ENCODE measurements at places on chromosomes 2 and 18.

DNA sequence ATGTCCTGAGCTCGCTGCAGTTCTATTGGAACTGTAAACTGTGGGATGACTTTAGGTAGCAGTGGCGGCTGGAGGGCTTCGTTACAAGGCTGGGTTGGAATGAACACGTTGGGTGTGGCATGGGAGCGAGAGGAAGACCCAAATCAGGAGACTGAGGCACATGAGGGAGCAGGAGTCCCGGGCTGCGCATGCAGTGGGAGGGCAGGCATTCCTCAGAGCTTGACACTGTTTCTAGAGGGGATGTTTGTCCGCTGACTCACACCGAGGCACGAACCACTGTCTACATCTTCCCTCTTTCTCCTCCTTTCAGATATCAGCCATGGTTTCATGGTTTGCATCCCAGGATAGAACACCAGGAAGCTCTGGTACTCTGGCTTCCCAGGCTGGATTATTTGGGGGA, 40.6 kb upstream of the LAMA1 start:
- peak; percentile 59 for DNase-seq

DNA sequence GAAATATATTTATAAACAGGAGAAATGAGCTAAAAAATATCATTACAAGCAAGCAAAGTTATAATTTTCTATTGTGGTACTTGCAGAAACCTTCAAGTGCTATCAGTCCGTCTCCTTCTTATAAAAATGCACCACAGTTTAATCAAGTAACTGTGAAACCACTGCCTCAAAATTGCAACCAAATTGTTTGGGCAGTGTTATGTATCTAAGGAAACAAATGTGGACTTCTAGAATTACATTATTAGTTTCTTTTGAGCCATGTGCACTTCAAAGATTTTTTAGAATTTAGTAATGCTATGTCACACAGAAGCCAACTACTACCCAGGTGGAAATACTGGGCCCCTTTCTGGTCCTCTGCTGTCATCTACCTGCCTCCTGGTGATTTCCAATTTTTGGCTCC, 495.6 kb downstream of the NYAP2 start:
- DNase-seq: no peak

- no peak for DNase-seq
Observed at GRCh38 chr2:175207741-175208438, 26.4 kb upstream of the ATP5MC3 start.

DNA sequence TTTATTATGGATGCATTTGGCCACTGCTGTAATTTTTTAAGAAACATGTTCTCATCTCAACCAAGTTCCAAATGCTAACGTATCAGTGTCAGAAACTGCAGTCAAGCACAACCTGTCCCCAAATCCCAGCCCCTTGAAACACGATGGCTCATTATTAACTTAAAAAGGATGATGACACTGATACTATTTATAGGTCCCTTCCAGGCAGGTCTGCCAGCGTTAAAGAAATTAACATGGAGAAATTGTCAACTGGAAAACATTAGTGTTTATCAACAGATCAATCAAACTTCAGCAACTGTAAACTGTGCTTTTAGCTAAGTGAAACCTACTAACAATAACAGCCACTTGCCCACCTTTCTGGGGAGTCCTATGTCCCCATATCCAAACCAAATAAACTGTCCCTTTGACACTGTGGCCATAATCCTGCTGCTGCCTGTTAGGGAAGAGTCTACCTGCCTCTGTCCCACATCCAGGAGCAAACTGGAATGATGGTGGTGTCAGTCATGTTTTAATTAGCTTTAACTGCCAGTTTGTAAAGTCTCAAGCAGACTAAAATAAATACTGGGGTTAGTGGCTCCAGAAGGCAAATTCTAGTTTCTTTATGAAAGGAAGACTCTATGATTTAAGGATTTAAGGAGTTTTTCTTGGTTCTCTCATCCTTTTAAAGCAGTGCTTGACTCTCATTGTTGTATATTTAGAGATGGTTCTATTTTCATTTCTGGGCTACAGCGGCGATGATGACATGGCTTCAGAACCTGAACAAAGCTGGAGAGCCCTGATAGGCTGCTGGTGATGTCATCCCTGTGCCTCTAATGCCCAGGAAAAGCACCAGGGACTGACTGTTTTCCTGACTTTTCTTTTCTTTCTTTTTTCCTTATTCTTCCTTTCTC, 583.6 kb upstream of the PIK3C3 start:
- DNase-seq: no peak

DNA sequence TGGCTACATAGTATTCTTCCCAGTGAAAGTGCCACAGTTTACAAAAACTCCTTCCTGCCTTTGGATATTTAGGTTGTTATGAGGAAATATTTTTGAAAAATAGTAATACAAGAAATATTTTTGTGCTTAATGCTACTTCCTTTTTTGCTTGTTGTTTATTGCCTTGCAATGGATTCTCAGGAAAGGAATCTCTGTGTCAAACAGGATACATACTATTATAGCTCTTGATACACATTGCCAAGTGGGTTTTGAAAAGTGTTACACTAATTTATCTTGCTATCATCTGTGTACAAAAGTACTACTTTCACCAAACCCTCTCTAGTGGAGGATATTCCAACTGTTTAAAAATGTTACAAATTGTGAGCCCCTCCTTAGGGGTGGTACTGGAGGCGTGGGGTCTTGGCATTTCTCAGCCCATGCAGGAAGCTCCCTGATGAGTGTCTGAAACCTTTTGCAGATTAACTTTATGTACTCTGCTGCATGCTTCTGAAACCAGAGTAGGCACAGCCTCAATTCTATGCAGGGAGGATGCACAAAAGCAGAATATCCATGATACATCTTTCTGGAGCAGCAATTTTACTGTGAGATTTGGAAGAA, 54.5 kb downstream of the EVA1A start:
- no peak for DNase-seq

- no peak for DNase-seq
Observed at GRCh38 chr18:23648940-23649607, 13.6 kb downstream of the ANKRD29 start.

DNA sequence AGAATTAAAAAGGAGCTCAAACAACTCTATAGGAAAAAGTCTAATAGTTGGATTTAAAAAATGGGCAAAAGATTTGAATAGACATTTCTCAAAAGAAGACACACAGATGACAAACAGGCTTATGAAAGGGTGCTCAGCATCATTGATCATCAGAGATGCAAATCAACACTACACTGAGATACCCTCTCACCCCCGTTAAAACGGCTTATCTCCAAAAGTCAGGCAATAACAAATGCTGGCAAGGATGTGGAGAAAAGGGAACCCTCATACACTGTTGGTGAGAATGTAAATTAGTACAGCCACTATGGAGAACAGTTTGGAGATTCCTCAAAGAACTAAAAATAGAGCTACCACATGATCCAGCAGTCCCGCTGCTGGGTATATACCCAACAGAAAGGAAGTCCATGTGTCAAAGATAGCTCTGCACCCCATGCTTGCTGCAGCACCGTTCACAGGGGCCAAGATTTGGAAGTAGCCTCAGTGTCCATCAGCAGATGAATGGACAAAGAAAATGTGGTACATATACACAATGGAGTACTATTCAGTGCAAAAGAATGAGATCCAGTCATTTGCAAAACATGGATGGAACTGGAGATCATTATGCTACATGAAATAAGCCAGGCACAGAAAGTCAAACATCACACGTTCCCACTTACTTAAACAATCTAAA, 46.7 kb upstream of the B3GNT7 start:
- no peak for DNase-seq

DNA sequence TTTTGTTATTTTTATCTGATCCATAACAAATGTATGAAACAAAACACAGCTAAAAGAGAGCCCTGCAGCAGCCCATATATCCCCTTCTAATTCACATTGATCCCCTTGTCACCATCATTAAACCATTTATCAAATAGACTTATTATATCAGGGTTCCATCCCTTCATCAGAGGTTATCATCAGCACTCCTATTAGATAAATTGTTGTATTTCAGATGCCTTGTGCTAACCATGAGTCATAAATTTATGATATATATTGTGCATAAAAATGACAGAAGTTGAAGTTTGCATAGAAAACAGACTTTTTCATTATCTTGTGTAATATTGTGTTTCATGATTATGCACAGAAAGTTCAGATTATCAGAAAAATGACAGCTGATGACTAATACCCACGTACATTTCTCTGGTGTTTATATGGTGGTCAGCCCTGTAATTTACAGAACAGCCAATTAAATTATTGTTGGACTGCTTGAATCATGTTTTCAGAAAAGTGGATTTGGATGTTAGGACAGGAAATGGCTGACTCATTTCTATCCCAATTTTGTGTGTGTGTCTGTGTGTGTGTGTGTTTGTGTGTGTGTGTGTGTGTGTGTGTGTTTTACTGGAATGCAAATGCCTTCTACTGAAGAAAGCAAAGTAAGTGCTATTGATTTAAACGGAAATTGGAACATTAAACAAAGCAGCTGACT, 80.9 kb downstream of the PPP1R1C start:
- DNase-seq: no peak

DNA sequence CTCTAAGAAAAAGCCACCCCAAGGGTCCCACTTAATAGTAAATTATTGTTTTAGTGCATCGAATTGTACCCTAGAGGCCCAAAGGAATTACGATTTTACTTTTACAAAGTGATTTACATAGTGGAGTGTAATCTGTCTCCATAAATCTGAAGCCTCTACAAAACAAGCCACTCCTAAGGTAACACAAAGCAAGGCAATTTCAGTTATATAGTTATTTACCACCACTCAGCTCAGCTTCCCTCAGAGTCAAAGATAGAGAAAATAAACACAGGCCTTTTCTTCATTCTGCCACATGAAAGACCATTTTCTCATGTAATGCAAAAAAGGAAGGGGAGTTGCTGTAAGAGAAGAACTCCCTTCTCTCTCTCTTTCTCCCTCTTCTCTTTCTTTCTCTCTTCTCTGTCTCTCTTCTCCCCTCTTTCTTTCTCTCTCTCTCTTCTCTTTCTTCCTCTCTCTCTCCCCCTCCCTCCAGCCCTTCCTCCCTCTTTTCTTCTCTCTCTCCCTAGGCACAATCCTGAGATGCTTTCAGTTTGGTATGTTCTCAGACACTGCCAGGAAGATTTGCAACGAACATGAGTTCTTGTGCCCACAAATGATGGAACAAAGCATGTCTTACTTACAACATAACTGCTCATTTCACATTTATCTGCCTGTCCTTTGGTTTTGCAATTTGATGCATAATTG, 264.5 kb downstream of the BCL2 start:
- no peak for DNase-seq

GRCh38 chr2:10161961-10162441, 39.5 kb downstream of the RRM2 start:
- DNase-seq: no peak

GRCh38 chr2:120587279-120587996, 148.2 kb upstream of the GLI2 start:
- no peak for DNase-seq

DNA sequence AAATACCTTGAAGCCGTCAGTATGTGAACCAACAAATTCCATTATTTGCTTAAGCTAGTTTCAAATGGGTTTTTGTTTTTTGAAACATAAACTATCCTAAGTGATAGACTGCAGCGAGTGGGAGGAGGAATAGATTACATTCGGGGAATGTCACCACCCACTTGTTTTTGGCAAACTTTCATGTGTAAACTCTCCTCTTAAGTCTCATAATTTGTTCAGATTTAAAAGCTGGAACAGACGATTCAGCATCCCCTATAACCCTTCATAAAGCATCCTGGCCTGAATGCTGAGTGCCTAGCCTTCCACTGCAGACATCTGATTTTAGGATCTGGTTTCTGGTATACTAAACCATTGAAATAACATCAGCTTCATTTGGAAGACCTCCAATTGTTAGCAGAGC, 51.0 kb downstream of the CPO start:
- no peak for DNase-seq

DNA sequence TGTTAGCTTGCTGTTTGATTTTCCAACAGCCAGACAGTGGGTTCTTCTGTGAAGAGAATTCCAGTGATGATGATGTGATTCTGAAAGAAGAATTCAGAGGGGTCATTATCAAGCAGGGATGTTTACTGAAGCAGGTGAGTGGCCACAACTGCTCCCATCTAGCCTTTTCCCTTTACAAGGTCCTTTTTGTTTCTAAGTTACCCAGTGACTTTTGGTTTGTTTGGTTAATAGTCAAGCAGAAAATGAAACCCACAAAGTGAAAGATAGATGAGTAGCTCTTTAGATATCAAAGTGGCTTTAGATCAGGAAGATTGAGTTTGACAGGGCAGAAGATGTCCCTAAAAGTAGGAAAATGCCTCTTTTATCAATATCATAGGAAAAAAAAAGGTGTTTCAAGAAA, 23.3 kb downstream of the PLEK start:
- DNase-seq: no peak

- DNase-seq: no peak
Observed at GRCh38 chr2:49693961-49694360, 539.6 kb upstream of the FSHR start.

- DNase-seq: no peak
Observed at GRCh38 chr2:153179808-153180207, 298.8 kb downstream of the RPRM start.

DNA sequence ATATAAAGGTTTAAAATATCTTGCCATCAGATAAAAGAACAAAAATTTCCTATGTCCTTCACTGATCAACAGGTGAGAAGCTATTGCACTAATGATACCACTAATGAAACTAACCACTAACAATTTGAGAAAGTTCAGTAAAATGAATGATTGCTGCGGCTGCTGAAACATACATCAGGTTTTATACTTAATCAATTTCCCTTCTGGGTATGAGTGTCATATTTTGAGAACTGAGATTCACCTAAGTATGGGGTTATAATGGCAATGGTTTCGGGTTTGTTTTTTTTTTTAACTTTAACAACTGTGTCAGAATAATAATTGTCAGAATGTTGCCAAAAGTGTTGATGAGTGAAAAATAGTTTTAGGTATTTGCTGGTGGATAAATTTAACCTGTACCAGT, 151.3 kb upstream of the SLC39A10 start:
- no peak for DNase-seq
